ENCODE measurements at places on chromosomes 3 and 15.

DNA sequence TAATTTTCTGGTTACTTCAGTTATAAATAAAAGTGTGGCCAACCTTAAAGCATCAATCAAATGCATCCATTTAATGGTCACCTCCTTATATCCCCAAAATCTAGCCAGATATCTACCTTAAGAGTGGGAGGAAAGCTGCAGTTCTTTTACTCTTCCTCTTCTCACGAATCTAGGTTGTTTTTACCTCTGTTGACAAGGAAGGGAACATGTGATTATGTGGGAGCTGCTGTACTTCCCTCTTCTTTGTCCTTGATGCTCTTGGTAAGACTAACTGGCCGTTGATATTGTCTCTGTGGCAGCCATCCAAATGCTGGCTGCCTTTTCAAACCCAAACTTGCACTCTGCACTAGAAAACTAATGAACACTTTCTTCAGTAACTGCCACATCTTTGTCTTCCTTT lies 275.3 kb upstream of the CADM2 start:
- no peak for DNase-seq

DNA sequence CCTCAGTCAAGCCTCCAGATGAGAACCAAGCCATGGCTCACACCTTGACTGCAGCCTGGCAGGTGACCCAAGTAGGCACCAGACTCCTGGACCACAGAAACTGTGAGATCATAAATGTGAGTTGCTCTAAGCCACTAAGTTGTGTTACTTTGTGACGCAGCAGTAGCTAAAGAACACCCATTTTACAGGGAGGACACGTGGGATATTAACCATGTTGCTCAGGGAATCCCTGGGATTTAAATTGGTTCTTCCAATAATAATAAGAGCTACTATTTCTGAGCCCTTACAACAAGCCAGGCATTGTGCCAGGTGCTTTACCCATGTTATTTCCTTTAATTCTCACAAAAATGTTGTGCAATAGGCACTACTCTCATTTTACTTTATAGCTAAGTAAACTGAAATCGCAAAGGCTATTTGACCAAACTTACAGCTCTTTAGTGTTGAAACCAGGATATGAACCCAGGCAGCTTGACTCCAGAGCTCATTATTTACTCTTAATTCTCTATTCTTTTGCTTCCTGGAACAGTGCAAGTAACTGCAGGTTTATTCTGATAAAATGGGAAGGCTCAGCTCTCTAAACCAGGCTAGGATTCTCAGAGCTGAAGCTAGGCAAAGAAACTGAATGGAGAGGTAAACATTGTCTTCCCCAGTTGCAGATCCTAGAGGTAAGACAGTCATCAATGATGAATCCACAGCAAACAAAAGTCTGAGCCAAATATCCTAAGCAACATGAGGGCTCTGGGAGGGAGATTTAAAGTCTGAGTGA lies 294.4 kb downstream of the KBTBD8 start:
- no peak for DNase-seq

DNA sequence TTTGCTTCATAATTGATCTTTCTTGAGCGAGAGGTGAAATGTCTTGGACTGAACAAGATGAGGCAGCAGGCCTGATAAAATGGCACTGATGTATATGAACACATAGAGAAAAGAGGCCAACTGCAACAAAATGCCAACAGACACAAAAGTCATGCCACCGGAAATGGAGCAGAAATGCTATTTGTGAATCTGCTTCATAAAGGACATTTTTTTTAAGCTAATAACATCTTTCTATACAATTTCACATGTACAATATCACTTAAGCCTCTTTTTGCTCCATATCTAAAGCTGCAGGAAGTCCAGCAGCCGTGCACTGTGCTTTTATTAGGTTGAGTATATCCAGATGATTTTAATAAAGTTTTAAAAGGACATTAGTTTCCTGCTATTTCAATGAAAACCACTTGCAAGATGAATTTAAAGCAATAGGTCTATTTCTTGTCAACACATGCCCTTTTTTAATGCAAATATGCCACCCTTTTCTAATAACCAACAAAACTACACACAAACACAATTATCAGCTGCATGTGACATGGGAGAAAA lies 169.2 kb upstream of the ADAMTS9 start:
- DNase-seq, result no peak

DNA sequence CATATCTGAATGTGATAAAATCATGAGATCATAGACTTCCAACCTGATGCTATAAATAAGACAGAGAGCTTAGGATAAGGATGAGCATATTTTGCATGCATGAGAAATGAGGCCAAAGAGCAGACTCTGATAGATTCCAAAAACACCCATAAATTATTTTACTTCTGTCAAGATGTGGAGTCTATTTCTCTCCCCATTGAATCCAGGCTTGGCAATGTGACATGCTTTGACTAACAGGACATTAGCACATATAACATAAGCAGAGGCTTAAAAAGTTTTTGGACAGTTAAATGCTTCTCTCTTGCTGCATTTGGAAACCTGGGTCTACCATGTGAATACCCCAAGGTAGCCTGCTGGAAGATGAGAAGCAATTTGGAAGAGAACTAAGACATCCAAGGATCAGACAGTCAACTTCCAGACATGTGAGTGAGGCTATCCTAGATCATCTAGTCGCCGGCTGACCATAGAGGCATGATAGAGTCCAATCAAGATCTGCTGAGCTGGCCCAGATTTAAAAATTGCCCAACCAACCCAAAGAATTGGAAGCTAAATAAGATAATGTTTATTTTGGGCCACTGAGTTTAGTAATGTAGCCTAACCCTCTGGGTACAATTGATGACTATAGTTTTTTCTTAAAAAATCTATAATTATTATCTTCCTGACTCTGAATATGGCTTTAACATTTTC lies 30.3 kb downstream of the MYLK start:
- no peak for DNase-seq

DNA sequence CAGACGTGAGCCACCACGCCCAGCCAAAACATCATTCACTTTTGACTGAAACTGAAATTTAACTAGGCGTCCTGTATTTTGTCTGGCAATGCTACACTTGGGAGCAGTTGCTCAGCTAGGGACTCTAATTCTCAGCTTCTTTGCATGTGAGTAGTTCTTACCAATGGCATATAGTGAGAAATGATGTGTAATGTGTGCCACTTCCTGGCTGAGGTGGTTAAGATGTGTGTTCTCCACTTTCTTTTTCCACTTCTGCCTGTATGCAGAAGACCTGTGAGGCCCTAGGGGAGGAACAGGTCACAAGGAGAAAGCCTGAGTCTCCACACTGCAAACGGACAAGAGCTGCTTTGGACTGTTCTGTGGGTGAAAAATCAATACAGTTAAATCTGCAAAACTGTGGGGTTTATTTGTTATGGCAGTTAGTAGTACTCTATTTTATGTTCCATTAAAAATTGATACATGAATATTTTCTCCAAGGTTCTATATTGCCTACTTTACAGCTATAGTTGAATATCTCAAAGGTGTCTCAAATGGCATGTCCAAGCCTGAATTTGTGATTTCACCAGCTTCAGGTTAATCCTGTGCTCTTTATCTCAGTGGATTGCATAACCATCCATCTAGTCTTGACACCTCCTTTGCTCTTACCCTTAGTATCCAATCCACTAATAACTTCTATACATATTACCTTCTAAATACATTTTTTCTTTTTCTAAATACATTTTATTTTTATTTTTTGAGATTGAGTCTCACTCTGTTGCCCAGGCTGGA lies 59.3 kb downstream of the NR1D2 start:
- DNase-seq, result no peak

- DNase-seq, result no peak
Observed at GRCh38 chr3:144200004-144200403, 228.4 kb downstream of the DIPK2A start.

DNA sequence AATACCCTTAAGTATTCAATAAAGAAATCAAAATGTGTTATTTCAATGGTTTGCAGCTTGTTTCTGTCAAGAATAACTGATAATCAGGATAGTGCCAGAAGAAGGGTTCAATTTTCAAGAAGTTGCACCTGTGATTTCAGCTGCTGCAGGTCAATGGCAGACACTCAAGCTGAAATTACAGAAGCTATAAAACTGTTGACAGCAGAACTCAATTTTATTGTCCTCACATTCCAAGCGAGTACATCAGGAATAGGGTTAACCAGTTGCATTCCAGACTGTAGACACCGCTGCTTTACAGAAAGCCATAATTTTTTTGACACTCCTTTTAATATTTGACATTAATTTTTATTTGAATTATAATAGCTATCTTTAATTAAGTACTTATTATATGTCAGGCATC lies 364.1 kb downstream of the CGGBP1 start:
- DNase-seq, result no peak

GRCh38 chr3:16319723-16320122 lies 54.7 kb downstream of the OXNAD1 start:
- DNase-seq, result no peak

- DNase-seq, result no peak
Observed at GRCh38 chr15:84782346-84782745, 34.0 kb downstream of the ZNF592 start.

- no peak for DNase-seq
Observed at GRCh38 chr3:25707268-25707926, 42.7 kb upstream of the TOP2B start.

GRCh38 chr3:134354612-134355251 lies 19.5 kb downstream of the AMOTL2 start:
- no peak for DNase-seq

- DNase-seq, result no peak
Observed at GRCh38 chr15:91050128-91050455, 27.7 kb upstream of the VPS33B start.

DNA sequence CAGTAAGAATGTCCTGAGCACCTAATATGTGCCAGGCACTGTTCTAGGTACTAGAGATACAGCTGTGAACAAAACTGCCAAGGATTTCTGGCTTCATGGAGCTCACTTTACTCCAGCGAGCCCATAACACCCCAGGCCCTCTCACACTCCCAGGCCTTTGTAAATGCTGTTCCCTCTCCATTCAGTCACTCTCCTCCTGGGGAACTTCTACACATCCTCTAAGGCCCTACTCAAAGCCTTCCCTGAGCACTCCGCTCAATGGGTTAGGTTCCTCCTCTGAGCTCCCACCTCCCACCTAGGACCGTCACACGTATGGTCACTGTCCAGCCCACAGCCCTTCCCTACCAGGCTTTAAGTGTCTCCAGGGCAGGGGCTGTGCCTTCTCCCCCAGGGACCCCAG lies 27.2 kb downstream of the SEMA7A start:
- no peak for DNase-seq

DNA sequence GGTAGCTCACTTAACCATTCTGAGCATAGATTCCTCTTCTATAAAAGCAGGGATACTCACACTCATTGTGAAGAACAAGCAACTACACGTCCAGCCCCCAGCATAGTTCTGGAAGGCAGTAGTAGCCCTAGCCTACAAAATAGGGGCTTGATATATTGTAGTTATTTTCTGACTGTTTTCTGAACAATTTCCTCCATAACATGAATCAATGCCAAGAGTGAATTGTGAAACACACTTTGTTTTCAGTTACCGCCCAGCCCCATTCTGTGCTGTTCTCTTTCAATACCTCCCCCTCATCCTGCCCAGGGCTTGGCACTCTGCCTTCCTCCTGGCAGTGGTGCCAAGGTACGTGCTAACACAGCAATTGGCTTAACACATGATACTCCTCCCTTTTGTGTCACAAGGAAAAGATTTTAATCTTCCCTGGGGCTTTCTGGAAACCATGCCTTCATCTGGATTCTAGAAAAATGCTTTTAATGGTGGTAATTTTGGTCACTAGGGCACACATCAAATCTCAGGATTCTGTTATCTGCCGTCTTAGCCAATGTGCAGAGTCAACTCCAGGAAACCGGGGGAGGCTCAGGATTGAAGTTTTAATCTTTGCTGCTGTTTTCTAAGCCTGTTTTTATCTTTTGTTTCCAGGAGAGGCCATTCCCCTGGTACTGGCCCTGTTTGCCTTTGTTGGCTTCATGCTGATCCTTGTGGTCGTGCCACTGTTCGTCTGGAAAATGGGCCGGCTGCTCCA lies 37.2 kb downstream of the IL20RB start:
- DNase-seq, result no peak

- DNase-seq, result no peak
Observed at GRCh38 chr3:37249294-37249693, 74.9 kb upstream of the LRRFIP2 start.

- no peak for DNase-seq
Observed at GRCh38 chr3:64223791-64224745, 1.2 kb downstream of the PRICKLE2 start.

DNA sequence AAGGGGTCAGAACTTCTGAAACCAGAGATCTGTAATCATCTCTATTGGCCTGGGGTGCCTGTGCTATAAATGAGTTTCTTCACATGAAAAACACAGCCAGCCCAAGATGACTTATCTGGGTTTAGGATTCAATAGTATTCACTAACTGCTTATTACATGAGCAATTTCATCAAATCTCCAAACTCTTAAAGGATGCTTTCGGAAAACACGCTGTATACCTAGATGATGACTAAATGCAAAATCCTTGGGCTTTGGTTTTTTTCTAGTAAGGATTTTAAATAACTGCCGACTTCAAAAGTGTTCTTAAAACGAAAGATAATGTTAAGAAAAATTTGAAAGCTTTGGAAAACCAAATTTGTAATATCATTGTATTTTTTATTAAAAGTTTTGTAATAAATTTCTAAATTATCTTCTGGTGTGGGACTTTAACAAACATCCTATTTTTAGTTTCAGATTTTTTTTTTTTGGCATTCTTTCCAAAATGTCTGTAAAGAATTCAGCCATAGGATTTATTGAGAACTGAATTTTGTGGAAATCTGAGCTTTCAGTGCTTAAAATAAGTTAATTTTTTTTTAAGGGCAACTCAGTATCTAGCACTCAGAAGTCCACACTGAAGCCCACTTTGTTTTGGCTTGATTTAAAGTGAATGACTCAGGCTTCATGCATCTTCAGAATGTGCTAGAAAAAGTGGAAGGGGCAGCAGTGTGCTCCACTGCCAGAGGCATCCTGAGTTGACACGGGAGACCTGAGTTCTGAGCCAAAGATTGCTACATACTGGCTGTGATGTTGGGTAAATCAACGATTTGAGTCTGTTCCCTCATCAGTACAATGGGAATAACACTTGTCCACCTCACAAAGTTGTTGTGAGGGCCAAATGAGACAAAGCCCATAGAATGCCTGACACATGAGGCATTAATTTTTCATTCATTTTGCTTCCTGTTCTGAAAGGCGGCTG lies 18.7 kb downstream of the TMEM43 start:
- no peak for DNase-seq

DNA sequence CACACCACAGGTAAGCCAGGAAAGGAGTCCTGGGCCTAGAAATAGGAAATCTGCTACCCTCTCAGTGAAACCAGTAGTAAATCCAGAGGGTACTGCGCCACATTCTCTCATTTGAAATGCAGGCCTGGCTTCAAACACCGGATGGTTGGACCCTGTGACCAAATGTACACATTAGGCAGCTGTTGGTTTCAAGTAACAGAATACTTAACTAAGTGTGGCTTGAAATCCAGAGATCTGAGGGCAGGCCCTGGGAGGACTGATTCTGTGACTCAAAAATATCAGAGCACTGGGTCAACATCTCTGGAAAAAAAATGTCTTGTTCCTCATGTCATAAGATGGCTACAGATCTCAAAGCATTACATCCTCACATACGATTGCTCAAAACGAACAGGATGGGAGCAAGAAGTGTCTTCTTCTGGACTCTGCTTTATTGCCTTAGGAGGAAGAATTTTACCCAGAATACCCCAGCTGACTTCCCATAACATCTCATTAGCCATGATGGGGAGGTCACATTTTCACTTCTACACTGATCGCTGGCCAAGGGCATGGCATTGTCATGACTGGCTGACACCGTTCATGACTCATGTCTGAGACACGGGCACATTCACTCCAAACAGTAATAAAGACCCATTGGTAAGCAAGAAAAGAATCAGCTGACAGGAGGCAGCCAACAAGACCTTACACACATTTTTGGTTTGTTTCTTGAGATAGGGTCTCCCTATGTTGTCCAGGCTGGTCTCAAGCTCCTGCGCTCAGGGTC lies 166.0 kb downstream of the ARRDC4 start:
- no peak for DNase-seq

- DNase-seq, result no peak
Observed at GRCh38 chr3:171150945-171151344, 124.4 kb upstream of the SLC2A2 start.
